ENCODE measurements at places on chromosomes 7 and 10.

DNA sequence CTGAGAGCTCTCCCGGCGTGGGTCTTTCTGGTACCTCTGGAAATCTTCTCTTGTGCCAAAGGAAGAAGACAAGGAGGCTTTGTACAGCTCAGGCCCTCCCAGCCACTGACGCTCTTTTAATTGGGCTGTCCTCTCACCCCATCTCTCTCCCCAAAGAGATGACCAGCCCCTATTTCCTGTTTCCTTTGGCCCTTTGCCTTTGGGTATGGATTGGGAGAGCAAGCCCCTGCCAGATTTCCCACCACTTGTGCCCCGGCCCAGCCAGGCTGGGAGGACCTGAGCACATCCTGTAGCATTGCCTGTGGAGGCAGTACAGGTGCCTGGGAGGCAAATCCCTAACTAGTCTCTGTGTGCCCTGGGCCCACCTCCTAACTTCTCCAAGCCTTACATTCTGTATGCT lies 5.7 kb upstream of the PLAC9 start:
- DNase-seq: no peak

DNA sequence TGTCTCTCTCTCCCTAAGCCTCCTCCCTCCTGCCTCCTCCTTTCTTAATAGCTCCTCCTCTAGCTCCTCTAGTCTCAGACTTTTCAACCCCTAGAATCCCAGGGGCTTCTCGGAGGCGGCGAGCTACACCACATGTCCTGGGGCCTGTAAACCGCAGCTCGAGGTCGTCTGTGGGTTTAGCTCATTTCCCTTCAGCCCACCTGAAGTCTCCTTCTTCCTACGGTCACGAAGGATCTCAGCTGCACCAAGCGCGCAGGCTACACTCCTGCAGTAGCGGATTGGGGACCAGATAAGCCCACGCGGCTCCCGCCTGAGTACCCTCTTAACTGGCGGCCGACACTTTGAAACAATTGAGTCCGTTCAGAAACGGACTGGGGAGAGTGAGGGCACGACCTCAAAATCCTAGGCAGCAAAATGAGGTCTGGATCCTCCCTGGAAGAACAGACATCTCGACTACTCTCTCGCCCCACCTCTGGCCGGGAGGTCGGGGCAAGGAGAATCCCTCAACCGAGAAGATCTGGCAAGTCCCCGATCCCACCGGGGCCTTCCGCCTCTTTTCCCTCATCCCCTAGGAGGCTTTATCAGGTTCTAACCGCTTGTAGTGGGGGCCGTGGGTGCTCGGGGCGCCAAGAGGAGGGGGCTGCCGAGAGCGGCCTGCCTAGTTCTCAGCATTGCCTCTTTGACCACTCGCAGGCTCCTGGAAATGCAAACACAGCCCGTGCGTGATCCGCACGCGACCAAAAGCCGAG lies 1.3 kb upstream of the SORCS3 start:
- no peak for DNase-seq

DNA sequence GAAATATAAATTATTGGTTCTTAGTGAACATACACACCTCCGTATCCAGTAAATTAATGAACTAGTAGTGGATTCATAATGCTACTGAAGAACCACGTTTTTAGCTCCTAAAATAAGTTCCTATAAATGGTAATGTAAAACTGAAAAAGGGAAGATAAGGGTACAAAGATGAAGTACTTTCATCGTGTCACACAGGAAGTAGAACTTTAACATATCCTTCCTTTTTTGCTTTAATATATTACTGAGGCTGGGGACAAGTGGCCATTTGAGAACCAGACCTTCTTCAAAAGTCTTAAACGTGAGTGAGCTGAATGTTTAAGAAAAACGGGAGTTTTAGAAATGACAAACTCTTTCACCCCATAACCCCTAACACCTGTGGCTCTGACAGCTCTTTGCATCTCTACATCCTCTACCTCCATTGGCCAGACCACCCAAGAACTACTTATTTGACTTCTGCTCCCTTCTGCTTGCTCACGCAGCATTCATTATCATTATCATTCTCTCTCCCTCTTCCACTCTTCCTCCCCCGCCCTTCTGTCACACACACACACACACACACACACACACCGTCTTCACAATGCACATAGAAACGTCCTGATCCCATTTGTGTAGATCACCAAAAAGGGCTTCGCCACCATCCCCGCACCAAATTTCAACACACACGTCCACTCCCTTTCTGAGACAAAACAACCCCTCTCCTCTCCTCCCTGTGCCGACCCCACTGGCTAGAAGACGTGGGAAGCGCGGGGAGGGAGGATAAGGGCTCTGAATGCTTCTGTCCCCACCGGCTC lies 677 bp downstream of the SKAP2 start:
- peak; percentile 1 for DNase-seq

DNA sequence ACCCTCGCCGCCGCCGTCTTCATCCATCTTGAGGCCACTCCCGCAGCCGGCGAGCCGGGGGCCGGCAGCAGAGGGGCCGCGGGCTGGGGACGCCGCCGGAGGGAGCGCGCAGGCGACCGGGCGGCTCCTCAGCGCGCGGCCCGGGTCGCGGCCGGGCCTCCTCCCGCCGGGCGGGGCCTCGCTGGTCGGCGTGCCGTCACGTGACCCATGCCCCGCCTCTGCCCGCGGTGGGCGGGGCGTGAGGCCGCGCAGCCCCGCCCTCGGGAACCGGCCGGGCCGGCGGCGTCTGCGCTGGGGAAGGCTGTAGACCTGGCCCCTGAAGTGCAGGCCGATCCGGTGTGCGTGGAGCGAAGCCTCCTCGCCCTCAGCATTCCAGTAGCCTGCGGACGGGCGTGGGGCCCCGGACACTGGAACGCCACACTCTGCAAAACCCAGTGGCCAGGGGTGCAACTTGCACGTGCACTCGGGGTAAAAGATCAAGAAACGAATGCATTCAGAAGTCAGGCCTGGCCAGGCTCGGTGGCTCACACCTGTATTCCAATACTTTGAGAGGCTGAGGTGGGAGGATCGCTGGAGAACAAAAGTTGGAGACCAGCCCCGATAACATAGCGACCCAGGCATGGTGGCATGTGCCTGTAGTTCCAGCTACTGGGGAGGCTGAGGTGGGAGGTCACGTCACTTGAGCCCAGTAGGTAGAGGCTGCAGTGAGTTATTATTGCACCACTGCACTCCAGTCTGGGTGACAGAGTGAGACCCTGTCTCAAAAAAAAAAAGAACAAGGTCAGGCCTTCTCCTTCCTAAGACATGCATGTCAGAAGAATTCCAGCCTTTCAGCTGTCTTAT lies at the start of gene CYTH3:
Gene CYTH3 (minus strand): TSS at position 144 of the 843 bp plus-strand sequence. CDS start 117 bp downstream, at position 27.
- DNase-seq: peak; percentile 77

All from stimulated activated CD4-positive, alpha-beta T cell treated with anti-CD3 and anti-CD28 coated beads, Interleukin-15, amount 100 ng/mL, for 1 hour (primary cell).